Activated T-cell treated with anti-CD3 and anti-CD28 coated beads, Interleukin-2, amount 50 U/mL, for 4 hours (primary cell): ENCODE measurements at places on chromosomes 13 and 19. TPM values are rescaled to one million over a fixed set of nuclear protein-coding genes. Genes with fewer than 3 reads are reported as not detected.

The UBE2L5 gene
- total RNA-seq, result not detected

The FCAR gene
- not detected for total RNA-seq

The KASH5 gene
- 0.27 TPM for total RNA-seq

The FCER2 gene
- 20.5 TPM for total RNA-seq

The MCOLN1 gene
- total RNA-seq, result 27.4 TPM

The ZNF135 gene
- 0.27 TPM for total RNA-seq

The RASGRP4 gene
- total RNA-seq, result 0.66 TPM

The RASAL3 gene
- 106 TPM for total RNA-seq

The ZSCAN4 gene
- not detected for total RNA-seq
